MM.1S (cell line): ENCODE measurements at places on chromosomes 3 and 15.

- H3K27ac ChIP-seq: no peak overlapping the region
- no peak overlapping the region for H3K4me3 ChIP-seq
- H3K36me3 ChIP-seq: no peaks in the 10 kb centered on the region
- H3K4me1 ChIP-seq: peaks cover 41% of the 10 kb centered on the region
Measured at GRCh38 chr3:23650371-23651140, 155.2 kb upstream of the UBE2E1 start.

- no peak for DNase-seq
- H3K27me3 ChIP-seq: no peaks in the 10 kb centered on the region
- H3K4me3 ChIP-seq: no peak overlapping the region
- no peak overlapping the region for H3K27ac ChIP-seq
- peaks cover 36% of the 10 kb centered on the region for H3K4me1 ChIP-seq
- no peaks in the 10 kb centered on the region for H3K36me3 ChIP-seq
Measured at GRCh38 chr3:64160000-64160695, 65.1 kb downstream of the PRICKLE2 start.

GRCh38 chr3:68731921-68732320 is 200.4 kb downstream of the TAFA4 start:
- no peak overlapping the region for H3K4me3 ChIP-seq
- no peak overlapping the region for H3K27ac ChIP-seq
- DNase-seq: no peak
- H3K27me3 ChIP-seq: no peaks in the 10 kb centered on the region
- H3K4me1 ChIP-seq: no peaks in the 10 kb centered on the region
- H3K36me3 ChIP-seq: no peaks in the 10 kb centered on the region

DNA sequence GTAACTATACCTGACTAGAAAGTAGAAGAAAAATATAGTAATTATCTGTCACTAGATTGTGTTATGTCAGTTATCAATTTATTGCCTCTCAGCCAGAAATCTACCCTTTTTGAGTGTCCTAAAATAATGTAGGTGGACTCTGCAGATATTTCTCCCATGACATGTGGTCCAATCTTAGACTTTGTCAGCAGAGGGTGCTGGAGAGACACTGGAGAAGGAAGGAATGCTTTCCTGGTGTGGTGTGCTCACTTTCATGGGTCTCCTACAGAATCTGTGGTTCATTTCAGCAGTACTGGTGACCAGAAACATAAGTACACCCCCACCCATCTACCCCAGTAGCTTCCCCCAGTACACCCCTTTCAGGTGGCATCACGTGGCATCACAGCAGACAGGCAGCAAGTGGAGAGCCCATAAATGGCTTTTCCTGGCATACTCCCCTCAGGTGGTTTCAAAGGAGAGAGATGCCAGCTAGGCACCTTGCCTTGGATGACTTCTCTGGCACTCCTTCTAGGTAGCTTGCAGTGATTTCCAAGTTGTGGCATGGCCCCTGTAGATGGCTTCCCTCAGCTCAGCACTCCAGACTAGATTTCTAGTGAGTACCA is 114.7 kb downstream of the GADL1 start:
- H3K27me3 ChIP-seq: no peaks in the 10 kb centered on the region
- no peak overlapping the region for H3K4me3 ChIP-seq
- no peaks in the 10 kb centered on the region for H3K36me3 ChIP-seq
- no peaks in the 10 kb centered on the region for H3K4me1 ChIP-seq
- no peak overlapping the region for H3K27ac ChIP-seq
